Activated CD4-positive, alpha-beta T cell treated with anti-CD3 and anti-CD28 coated beads, Interleukin-2, amount 50 U/mL, for 48 hours (primary cell): ENCODE measurements at places on chromosomes 16 and 17.

- DNase-seq: no peak
Observed at GRCh38 chr17:74005790-74006189, 197.7 kb upstream of the RPL38 start.

DNA sequence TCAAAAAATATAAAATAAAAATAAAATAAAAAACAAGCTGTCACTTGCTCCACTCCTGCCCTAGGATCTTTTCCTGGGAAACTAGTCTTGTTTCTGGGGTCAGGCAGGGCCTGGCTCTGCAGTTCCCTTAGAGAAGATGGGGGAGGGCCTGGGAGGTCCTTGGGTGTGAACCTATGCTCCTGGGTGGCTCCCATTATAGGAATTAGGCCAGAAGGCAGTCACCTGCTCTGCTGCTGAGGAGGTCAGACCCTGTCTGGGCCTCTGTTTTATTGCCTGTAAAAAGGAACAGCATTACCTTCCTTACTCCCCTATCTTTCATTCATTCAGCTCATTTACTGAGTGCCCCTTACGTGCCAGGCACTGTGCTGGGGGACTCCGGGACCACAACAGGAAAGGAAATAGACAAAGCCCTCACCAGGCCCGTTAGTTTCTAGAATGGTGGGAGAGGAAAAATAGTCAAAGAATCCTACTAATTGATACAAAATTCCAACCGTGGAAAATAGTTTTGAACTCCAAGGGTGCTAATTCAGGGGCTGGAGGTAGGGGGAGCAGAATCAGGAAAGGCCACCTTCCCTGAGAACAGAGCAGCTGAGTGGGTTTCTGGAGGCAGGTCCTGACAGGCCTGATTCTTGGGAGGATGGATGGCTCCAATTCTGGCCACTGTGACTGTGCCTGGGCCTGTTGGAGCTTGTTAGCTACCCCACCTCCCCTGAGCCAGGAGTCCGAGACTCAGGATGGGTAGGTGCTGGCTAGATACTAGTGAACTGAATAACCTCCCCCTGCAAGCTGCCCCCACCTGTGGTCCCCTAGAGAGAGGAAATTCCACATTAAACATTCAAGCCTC lies 1.3 kb upstream of the SLC46A1 start:
- DNase-seq: no peak

DNA sequence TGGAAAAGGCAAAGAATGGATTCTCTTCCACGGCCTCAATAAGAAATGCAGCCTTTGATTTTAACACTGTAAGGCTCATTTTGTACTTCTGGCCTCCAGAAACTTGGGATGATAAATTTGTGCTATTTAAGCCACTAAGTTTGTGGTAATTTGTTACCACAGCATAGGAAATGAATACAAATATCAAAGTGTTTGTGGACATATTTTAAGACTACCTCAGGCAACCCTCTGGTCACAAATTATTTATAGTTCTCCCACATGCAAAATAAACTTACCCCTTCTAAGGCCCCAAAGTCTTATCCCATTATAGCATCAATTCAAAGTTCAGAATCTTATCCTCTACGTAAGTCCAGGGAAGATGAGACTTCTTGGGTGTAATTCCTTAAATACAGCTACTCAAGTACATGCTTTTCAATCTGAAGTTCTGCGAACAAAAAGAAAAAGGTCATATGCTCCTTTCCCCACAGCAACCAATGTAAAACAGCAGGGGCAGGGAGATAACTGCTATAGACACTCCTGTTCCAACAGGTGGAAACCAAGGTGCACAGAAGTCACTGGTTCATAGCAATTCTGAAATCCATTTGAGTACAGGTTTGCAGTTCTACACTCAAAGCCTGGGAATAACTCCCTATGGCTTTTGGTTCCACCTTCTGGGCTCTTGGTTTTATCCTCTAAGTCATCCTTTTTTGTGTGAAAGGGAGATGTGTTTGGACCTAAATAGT lies 5.4 kb upstream of the EFCAB13 start:
- DNase-seq: no peak

DNA sequence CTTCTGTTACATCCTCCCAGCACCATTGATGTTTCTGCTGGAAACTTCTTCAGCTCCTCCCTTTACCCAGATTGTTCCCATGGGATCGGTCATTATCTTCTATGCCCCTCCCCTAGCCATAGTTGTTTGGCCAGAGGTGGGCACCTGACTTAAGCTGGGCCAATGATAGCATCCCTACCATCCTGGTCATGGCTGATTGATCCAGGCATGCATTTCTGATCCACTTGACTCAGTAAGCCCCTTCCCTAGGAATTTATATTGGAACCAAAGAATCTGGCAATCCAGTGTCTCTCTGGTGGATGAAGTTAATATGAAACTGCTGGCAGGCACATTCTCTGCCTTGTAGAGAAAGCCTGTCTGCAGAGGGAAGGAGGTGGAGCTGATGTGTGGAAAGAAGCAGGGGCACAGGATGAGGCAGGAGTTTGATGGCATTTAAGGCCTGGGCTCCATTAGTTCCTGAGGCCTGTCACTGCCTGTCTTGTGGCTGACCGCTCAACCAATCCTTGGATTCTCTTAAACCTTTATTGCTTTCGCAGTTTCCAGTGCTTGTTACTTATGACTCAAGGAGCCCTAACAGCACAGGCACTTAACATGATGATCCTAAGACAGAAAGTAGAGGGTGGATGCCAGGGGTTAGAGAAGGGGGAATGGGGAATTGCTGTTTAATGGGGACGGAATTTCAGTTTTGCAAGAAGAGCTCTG lies 152.4 kb downstream of the ABCC12 start:
- no peak for DNase-seq

DNA sequence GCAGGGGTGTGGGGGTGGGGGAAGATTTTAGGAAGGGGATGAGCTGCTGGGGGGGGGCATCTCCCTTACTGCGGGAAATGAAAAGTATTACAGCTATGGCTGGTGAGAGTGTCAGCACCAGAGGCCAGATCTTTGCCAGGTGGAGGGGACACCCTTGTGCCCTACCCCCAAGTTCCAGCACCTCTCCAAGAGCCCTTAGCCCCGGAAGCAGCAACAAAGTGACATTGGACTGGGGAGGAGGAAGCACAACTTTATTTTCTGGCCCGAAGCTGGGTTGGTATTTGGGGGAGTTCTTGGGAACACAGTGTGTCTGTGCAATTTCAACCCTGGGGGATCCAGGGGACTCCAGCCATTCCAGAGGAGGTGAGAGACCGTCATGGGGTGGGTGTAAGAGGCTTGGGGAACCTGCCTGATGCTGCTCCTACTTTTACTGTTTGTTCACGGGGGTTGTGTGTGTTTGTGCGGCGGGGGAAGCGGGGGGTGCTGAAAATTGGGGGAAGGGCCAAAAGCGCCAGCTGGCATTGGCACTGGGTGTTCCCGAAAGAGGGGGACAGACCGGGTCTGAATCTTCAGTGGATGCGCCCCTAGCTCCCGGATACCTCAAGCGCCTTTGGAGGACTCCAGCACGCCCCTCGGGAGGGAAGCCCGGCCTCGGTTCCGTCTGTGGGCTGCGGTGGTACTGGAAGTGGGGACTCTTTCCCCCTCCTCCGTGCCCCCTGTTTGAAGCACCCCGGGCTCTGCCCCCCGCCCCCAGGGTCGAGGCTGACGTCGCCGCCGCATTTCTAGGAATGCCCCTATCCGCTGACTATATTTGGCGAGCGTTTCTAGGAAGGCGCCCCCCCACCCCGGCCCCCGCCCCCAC lies 230.3 kb downstream of the MRTFB start:
- DNase-seq: peak; percentile 14

- DNase-seq: no peak
Observed at GRCh38 chr17:46125831-46126230, 67.4 kb downstream of the KANSL1 start.

DNA sequence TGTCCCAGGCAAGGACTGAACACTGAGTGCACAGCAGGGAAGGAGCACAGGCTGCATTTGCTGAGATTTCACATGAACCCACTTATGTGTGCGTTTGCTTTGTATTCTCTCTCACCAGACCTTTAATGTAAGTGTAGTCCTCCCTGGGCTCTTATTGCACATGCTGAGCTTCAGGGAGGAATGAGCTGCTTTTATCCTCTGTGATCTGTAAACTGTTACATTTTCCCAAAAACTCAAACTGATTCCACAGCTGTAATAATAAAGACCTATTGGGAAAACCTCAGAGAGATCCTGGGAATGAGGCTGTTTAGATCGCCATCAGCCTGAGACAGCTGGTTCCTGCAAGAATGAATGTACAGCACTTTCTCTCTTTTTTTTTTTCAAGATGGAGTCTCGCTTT lies 53.6 kb upstream of the ADORA2B start:
- no peak for DNase-seq

- DNase-seq: no peak
Observed at GRCh38 chr17:63490329-63490728, 13.5 kb downstream of the ACE start.

- peak; percentile 50 for DNase-seq
Observed at GRCh38 chr16:30927789-30928378, 4.5 kb downstream of the FBXL19 start.

DNA sequence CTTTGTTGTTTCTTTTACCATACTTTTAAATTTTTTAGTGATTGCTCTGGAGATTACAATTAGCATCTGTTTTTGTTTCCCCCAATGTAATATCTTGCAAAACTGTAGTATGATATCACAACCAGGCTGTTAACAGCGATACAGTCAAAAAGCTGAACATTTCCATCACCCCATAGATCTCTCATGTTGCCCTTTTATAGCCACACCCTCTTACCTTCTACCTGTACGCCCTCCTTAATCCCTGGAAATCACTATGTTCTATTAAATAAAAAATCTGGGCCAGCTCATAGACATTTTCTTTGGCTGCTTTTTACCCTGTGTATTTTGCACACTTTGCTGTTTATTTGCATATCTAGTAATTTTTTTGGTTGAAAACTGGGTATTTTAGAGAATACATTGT lies 67.2 kb upstream of the NACA2 start:
- no peak for DNase-seq

DNA sequence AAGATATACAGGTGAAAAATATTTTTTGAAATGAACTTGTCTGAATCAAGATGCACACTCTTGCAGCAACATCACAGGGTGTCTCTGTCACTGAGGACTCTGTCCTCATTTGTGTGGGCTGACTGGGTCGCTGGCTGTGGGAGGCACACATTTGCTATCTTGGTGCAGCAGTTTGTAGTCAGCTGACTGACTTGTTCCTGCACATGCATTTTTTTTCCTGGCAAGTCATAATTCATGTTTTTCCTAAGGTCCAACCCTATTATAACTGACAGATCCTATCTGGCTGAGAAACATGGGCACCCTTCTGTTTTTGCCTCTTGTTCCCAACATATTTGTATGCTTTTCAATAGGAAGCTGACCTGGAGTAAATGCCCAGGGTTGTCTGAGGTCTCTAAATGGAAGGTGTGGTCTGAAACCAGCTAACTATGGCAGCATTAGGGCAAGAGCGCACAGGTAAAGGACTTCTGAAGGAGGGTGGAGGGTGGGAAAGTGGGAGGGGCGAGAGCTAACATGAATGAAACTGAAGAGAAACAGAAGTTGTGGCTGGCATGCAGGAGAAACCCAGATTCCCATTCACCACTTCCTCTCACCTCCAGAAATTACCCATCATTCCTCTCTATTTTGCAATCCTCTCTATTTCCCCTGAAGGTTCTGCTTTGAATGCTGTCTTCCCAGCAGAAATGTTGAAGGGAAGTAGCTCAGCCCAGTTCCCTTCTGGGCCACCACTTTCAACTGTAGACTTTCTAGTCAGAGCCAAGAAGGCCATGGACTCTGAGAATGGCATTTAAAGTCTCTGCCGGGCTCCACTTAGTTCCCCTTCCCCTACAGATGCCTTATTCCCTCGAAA lies 166.1 kb downstream of the PRKCA start:
- peak; percentile 16 for DNase-seq

DNA sequence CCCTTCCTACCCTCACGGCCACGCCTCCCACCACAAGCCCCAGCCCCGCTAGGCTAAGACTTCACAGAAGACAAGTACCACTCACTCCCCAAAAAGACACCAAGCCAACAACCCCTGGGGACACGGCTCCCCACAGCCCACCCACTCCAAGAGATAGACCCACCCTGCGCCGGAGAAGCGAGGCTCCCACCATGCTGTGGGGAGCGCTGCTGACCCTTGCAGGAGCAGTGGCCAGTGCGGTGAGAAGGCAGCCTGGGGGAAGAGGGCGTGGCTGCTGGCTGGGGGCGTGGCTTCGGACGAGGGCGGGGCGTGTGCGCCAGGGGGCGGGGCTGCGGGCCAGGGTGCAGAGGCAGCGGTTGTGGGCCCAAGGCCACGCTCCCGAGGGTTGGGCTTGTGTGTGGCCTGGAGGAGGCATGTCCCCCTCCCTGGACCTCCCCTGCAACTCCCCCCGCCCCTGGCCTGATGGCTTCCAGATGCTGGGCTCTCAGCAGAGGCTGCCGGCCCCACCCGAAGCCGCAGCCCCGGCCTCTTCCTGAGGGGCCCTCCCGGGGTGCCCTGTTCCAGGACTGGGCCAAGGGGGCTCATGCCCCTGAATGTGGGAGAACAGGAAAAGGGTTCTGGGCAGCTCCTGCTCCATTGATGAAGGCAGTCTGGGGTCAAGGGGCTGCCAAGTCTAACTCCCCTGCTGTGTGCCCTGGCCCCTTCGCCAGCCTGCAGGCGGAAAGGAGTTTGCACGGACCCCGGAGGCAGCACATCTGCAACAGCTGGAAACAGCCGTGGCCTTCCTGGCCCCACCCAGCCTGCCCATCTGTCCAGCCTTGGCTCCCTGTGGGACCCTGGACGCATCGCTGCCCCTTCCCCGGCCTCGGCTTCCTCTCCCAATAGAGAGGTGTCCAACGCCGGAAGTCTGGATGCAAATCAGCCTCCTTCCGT lies 9.1 kb downstream of the TFAP4 start:
- peak; percentile 16 for DNase-seq

DNA sequence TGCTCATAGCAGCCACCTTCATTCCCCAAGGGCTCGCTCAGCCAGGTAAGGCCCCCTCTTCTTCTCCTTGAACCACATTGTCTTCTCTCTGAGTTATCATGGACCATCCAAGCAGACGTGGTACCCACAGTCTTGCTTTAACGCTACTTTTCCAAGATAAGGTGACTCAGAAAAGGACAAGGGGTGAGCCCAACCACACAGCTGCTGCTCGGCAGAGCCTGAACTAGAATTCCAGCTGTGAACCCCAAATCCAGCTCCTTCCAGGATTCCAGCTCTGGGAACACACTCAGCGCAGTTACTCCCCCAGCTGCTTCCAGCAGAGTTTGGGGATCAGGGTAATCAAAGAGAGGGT lies 272 bp downstream of the CCL2 start:
- DNase-seq: no peak

GRCh38 chr16:65284626-65285025 lies 162.8 kb upstream of the CDH11 start:
- DNase-seq: no peak

- DNase-seq: no peak
Observed at GRCh38 chr16:79293836-79294460, 306.6 kb downstream of the MAF start.

GRCh38 chr17:82204831-82205719 lies 7.6 kb downstream of the CCDC57 start:
- peak; percentile 37 for DNase-seq

GRCh38 chr17:68578236-68578635 lies 22.9 kb downstream of the FAM20A start:
- no peak for DNase-seq

GRCh38 chr17:3935140-3935542 lies 18.9 kb upstream of the P2RX1 start:
- no peak for DNase-seq
